ENCODE measurements at places on chromosomes 4 and X.

- no peak for DNase-seq
Measured at GRCh38 chrX:112527903-112528302, 151.8 kb downstream of the LHFPL1 start.

GRCh38 chrX:39475372-39475771, 622.4 kb downstream of the BCOR start:
- no peak for DNase-seq

GRCh38 chrX:155632431-155633100, 19.8 kb upstream of the TMLHE start:
- no peak for DNase-seq

- no peak for DNase-seq
Measured at GRCh38 chrX:122092360-122092759, 1045.0 kb downstream of the GLUD2 start.

- no peak for DNase-seq
Measured at GRCh38 chr4:148883435-148883834, 441.2 kb upstream of the NR3C2 start.

- no peak for DNase-seq
Measured at GRCh38 chrX:153519569-153520286, 2.3 kb downstream of the ATP2B3 start.

- no peak for DNase-seq
Measured at GRCh38 chrX:37860721-37861120, 13.3 kb upstream of the DYNLT3 start.

- DNase-seq = no peak
Measured at GRCh38 chr4:8338351-8338961, 68.9 kb downstream of the HTRA3 start.

DNA sequence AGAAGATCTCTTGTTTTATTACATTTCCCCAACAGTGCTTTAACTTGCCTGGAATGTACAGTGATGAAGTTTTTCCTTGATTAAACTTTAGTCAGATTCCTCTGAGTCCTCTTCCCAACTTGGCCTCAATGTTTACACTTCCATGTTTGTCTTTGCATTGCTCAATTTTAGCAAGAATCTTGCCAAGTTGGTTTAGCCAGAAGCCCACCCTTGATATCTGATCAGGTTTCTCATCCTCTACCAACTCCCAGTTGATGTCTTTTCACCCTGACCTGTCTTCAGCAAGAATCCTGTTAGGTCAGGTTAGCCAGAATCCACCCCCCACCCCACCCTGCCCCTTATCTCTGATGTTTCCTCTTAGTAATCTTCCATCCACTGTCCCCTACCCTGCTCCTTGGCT, 120.9 kb downstream of the MBNL3 start:
- DNase-seq = no peak

- DNase-seq = no peak
Measured at GRCh38 chrX:43016021-43016420, 238.1 kb upstream of the PPP1R2C start.

DNA sequence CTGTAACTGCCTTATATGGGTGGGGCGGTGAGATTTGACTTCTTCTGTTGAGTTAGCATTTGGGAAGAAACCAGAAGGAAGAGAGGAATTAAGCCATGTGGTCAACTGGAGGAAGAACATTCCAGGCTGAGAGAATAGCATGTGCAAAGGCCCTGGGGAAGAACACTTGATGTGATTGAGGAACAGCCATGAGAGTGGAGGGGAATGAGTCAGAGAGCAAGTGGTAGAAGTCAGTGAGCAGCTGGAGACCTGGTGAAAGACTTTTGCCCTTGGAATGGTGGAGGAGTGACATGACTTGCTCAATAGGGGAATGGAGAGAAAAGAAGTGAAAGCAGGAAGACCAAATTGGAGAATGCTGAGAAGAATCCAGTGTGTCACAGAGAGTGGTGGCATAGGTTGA, 327.8 kb upstream of the HAND2 start:
- DNase-seq = no peak

GRCh38 chr4:31204874-31205273, 484.7 kb downstream of the PCDH7 start:
- no peak for DNase-seq

- DNase-seq = no peak
Measured at GRCh38 chr4:21792736-21793135, 155.8 kb downstream of the KCNIP4 start.

- no peak for DNase-seq
Measured at GRCh38 chr4:111631215-111631999, 513.8 kb upstream of the FAM241A start.

DNA sequence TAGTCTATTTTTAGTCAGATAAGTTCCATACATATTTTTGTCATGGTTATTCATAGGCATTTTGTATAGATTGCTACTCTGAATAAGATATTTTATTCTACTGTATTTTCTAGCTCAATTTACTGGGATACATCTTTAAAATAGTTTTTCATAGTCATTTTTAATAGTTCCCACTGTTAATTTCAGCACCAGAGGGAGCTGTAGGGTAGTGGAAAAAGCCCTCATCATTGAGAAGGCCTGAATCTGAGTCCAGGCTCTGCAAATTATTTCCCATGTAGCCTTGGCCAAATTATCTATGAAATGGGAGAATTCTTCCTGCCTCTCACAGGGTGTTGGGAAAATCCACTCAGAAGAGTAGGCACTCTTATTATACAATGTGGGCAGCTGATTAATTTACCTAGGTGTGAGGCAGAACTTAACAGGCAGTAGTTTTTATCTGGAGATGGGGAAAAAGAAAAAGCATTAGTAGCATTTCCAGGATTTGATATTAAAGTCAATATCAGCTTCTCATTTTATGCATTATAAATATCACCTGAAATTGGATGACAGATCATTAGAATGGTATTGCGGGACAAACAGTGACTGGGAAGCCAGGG, 102.9 kb upstream of the PAQR3 start:
- no peak for DNase-seq

- no peak for DNase-seq
Measured at GRCh38 chr4:157004279-157005161, 32.9 kb upstream of the PDGFC start.

DNA sequence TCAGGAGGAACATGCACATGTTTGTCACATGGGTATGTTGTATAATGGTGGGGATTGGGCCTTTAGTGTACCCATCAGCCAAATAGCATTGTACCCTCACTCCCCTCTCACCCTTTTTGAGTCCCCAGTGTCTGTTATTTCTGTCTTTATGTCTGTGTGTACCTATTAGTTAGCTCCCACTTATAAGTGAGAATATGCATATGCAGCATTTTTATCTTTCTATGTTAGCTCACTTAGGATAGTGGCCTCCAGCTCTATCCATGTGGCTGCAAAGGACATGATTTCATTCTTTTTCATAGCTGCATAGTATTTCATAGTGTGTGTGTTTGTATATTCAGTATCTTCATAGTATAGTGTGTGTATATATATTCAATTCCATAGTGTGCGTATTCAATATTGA, 64.6 kb downstream of the DCLK2 start:
- no peak for DNase-seq

- DNase-seq = no peak
Measured at GRCh38 chrX:9467146-9467545, 2.3 kb downstream of the TBL1X start.

DNA sequence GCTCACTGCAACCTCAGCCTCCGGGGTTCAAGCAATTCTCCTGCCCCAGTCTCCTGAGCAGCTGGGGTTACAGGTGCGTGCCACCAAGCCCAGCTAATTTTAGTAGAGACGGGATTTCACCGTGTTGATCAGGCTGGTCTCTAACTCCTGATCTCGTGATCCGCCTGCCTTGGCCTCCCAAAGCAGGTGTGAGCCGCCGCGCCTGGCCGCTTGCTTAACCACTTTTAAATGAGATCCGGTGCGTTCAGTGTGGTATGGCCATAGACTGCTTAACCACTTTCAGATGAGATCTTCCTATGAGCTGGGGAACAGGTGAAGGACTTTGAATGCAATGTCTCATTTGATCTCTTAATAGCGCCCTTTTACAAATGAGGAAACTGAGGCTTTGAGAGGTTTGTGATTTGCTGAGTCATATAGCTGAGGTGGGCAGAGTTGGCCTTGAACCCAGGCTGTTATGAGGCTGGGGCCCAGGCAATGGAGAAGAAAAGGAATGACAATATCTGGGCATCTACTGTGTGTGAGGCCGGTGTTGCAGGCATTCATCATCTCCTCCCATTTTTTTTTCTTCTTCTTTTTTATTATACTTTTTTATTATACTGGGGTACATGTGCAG, 41.9 kb upstream of the NSG1 start:
- no peak for DNase-seq

GRCh38 chr4:20096911-20097310, 154.8 kb upstream of the SLIT2 start:
- no peak for DNase-seq

GRCh38 chr4:91373546-91373945, 930.2 kb upstream of the GRID2 start:
- no peak for DNase-seq

DNA sequence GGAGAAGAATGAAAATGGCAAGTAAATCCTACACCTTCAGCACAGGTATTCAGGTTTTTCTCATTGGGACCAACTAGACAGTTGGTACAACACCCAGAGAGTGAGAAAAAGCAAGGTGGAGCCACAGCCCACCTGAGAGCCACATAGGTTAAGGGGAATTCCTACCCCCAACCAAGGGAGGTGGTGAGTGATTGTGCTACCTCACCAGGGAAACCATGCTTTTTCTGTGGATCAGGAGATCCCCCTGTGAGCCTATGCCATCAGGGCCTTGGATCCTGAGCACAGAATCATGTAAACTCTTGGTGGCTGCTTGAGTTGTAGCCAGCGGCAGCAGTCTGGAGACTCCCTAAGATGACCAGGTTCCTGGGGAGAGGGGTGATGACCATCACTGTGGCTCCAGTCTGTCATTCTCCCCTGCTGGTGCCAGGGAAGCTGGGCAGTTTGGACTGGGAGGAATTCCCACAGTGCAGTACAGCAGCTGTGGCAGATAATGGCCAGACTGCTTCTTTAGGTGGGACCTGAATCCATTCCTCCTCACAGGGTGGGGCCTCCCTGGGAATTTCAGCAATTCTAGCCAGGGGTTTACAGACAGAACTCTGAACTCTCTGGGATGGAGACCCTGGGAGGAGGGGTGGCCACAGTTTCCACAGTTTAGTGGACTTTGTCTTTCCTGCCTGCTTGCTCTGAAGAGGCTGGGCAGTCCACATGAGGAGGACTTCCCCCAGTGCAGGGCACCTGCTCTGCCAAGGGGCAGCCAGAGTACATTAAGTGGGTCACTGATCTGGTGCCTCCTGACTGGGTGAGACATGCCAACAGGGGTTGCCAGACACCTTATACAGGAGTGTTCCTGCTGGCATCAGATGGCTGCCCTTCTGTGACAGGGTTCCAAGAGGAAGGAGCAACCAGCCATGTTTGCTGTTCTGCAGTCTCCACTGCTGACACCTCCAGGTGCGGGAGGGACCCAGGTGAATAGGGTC, 43.2 kb downstream of the PARM1 start:
- DNase-seq = no peak

DNA sequence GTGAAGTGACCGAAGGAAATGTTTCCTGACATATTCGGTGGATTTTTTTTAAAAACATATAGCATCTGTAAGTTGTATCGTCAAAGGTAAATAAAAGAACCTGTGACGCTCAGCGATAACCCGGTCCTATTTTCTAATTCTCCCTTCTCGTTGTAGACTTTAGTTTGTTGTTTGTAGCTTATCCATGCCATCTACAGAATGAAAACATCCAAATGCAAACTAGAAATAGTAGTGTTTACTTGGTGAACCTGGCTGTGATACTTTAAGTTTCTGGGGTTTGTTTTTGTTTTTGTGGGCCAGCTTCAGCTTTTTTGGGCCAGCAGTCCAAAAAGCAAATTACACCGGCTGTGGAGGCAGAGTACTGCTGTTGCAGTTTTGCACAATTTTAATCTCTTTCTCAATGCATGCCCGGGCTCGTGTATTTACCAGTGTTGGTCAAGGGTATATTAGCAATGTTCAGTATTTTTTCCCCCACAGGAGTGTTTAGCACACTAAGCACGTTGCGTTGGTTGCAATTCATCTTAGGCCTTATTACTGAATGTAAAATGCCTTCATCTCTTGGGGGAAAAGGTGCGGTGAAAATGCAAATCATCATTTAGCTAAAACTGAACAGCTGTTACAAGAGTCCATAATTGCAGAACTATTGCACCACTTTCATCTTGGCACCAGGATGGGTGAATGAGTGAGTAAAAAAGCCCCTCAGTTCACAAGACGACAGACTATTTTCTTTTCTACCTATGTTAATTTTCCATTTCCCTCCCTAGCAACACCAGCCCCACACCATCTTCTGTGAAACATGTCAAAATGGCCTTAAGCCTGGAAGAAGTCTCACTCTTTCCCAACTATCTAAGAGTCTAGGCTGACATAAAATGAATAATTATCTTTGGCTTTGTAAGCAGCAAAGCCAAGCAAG, 1.7 kb upstream of the CNOT6L start:
- no peak for DNase-seq

- no peak for DNase-seq
Measured at GRCh38 chr4:11436673-11437072, 8.0 kb upstream of the HS3ST1 start.

DNA sequence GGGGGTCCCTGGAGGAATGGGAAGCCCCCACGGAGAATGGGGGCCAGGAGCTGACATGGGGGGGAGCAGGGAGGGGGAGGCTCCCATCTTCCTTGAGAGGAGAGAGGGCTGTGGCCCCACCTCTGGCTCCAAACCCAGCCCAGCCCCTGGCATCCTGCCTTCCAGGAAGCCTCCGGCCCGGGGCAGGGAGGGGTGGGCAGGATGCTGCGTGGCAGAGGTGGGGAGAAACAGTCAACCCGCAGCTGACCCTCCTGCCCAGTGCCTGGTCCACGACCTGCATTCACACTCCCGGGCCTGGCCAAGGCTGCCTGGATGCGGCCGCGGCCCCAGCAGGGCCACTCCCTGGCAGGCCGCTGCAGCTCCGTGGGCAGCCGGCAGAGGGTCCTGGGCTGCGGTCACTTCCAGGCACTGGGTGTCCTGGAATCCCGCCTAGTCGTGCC, 39.0 kb downstream of the CPLX1 start:
- DNase-seq = no peak

GRCh38 chrX:1452516-1453394, at the start of gene ASMTL:
Gene ASMTL, minus strand, starts transcription at chrX:1452909. Its CDS starts 69 bp downstream, at chrX:1452840.
- DNase-seq = peak; percentile 100

- DNase-seq = no peak
Measured at GRCh38 chrX:118249146-118249545, 96.8 kb upstream of the WDR44 start.

DNA sequence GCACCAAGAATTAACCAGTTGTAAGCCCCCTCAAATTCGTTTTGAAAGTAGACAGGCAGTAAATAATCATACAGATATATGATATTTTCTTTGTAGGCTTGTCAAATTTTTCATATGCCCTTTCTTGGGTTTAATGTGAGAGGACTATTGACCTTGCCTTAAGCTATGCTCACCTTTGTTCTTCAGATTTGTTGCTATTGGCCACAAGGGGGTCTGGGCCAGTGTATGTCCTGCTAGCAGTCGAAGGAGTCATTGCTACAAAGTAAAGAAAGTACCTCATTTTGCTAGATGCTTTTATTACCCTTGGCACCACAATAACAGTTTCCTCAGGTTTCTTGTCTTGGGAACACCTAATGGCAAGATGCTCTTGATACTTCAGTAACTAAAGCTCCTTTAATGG, 51.7 kb downstream of the IGSF1 start:
- DNase-seq = no peak

GRCh38 chr4:99677161-99677560, 19.5 kb upstream of the C4orf54 start:
- no peak for DNase-seq

Measured in stimulated activated CD4-positive, alpha-beta T cell treated with anti-CD3 and anti-CD28 coated beads, Interleukin-4, amount 100 ng/mL, for 48 hours (primary cell).